ENCODE measurements at places on chromosomes 2 and 18. TPM values are rescaled to one million over a fixed set of nuclear protein-coding genes. Genes with fewer than 3 reads are reported as not detected.

CFAP53 gene
- 0.33 TPM for total RNA-seq

GRCh38 chr2:126936219-126936723 lies 37.6 kb downstream of the TEX51 start:
- no peaks in the 10 kb centered on the region for H3K4me1 ChIP-seq
- no peaks in the 10 kb centered on the region for H3K36me3 ChIP-seq
- DNase-seq = no peak
- no peak overlapping the region for H3K4me3 ChIP-seq
- no peak overlapping the region for H3K27ac ChIP-seq

DNA sequence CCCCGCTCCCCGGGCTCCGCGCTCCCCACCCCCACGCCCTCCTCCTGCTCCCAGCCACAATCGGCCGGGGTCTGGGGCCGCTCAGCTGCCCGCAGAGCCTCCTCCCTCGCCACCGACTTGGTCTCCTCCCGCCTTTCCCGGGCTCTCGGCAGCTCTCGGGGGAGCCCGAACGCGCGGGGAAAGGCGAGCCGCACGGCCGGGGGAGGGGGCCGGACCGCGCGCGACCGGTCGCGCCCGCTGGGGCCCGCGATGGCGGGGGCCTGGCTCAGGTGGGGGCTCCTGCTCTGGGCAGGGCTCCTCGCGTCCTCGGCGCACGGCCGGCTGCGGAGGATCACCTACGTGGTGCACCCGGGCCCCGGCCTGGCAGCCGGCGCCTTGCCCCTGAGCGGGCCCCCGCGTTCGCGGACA lies 327 bp downstream of the LTBP1 start:
- H3K4me1 ChIP-seq = peaks cover 5% of the 10 kb centered on the region
- no peak overlapping the region for H3K27ac ChIP-seq
- peaks cover 24% of the 10 kb centered on the region for H3K27me3 ChIP-seq

CASP10 gene
- total RNA-seq = 13.7 TPM

DNA sequence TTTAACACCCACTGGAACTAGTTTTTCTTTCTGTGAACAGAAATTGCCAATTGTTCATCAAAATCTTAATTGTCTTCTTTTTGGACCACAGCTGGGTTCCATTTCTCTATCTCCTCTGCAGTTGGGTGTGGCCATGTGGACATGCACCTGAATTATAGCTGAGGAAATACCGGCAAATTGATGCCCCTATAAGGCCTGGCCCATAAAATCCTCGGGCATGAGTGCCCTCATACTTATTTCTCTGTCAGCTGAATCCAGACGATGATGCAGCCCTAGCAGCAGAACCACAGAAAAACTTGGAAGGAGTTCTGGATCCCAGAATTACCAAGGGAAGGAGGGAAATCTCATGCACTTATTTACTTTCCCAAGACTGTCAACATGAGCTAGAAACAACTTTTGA lies 249.0 kb downstream of the CYRIA start:
- no peaks in the 10 kb centered on the region for H3K36me3 ChIP-seq
- H3K27me3 ChIP-seq = no peaks in the 10 kb centered on the region
- H3K27ac ChIP-seq = no peak overlapping the region
- H3K4me3 ChIP-seq = no peak overlapping the region
- DNase-seq = no peak
- no peaks in the 10 kb centered on the region for H3K4me1 ChIP-seq

LYG2 gene
- total RNA-seq = not detected

Data from CD4-positive, alpha-beta T cell (primary cell).